ENCODE measurements at places on chromosomes 5 and 9. TPM values are rescaled to one million over a fixed set of nuclear protein-coding genes. Genes with fewer than 3 reads are reported as not detected.

ANXA6 gene
- total RNA-seq = 224 TPM

GRCh38 chr9:135135171-135135928, 47.9 kb downstream of the OLFM1 start:
- H3K36me3 ChIP-seq = no peaks in the 10 kb centered on the region
- DNase-seq = no peak
- no peak overlapping the region for H3K27ac ChIP-seq
- no peak overlapping the region for H3K4me3 ChIP-seq
- H3K27me3 ChIP-seq = peaks cover 6% of the 10 kb centered on the region

GRCh38 chr5:132759114-132760048, 12.2 kb downstream of the CCNI2 start:
- peaks cover 2% of the 10 kb centered on the region for H3K4me1 ChIP-seq
- peaks cover 2% of the 10 kb centered on the region for H3K27me3 ChIP-seq
- H3K36me3 ChIP-seq = peaks cover 20% of the 10 kb centered on the region
- no peak overlapping the region for H3K4me3 ChIP-seq
- peak; percentile 1 for DNase-seq

- H3K27me3 ChIP-seq = no peaks in the 10 kb centered on the region
- no peak for DNase-seq
Observed at GRCh38 chr5:34608859-34609648, 47.1 kb upstream of the RAI14 start.

- no peak for DNase-seq
- no peaks in the 10 kb centered on the region for H3K27me3 ChIP-seq
- no peak overlapping the region for H3K4me3 ChIP-seq
- H3K36me3 ChIP-seq = no peaks in the 10 kb centered on the region
Observed at GRCh38 chr5:38341056-38341455, 82.7 kb downstream of the EGFLAM start.

- DNase-seq = no peak
- no peak overlapping the region for H3K4me3 ChIP-seq
- H3K27ac ChIP-seq = no peak overlapping the region
Observed at GRCh38 chr5:77853353-77853907, 77.3 kb upstream of the TBCA start.

DNA sequence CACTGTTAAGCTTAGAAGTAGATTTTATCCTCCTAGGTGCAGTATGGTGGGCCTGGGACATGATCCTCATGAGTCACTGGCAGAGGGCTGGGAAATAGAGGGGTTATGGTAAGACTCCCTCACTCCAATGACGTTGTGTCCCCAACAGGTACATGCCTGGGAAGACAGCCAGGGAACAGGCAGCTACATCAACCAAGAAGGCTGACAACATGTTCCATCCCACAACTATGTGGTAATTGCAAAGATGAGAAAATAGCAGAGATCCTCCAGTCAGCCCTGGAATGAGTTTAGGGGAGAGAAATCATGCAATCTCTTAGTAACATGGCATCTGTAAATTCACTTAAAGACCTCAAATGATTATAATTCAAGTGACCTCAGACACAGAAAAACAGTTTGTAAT, 114.4 kb upstream of the LIFR start:
- no peaks in the 10 kb centered on the region for H3K36me3 ChIP-seq
- no peak overlapping the region for H3K27ac ChIP-seq
- DNase-seq = no peak
- no peak overlapping the region for H3K4me3 ChIP-seq
- peaks cover 12% of the 10 kb centered on the region for H3K4me1 ChIP-seq

TRPM6 gene
- total RNA-seq = 1.9 TPM

TSSK1B gene
- total RNA-seq = not detected

DNA sequence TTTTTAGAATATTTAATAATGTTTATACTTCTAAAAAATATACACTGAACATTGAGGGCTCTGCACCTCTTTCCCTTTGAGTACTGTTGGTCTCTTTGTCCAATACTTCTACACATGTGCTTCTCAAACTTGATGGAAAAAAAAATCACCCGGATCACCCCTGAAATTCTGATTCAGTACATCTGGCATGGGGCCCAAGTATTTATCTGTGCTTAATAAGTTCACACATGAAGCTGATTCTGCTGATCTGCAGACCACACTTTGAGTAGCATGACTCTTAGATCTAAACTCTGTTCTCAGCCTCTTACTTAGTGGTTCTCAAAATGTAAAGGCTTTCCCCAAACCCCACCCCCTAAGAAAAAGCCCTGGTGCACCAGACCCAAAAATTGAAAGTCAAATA, 12.0 kb downstream of the RUSC2 start:
- no peak overlapping the region for H3K4me3 ChIP-seq
- no peak for DNase-seq
- H3K27me3 ChIP-seq = no peaks in the 10 kb centered on the region

- H3K4me3 ChIP-seq = no peak overlapping the region
- H3K27ac ChIP-seq = no peak overlapping the region
- peaks cover 11% of the 10 kb centered on the region for H3K4me1 ChIP-seq
- no peak for DNase-seq
Observed at GRCh38 chr9:127927201-127927987, 3.2 kb downstream of the PIP5KL1 start.

SH3RF2 gene
- total RNA-seq = 0.23 TPM

MYMK gene
- not detected for total RNA-seq

DDX4 gene
- total RNA-seq = not detected

GRCh38 chr5:162474239-162474638, 406.7 kb downstream of the GABRG2 start:
- no peaks in the 10 kb centered on the region for H3K36me3 ChIP-seq
- no peaks in the 10 kb centered on the region for H3K4me1 ChIP-seq
- DNase-seq = no peak
- H3K27ac ChIP-seq = no peak overlapping the region
- H3K27me3 ChIP-seq = no peaks in the 10 kb centered on the region

DNA sequence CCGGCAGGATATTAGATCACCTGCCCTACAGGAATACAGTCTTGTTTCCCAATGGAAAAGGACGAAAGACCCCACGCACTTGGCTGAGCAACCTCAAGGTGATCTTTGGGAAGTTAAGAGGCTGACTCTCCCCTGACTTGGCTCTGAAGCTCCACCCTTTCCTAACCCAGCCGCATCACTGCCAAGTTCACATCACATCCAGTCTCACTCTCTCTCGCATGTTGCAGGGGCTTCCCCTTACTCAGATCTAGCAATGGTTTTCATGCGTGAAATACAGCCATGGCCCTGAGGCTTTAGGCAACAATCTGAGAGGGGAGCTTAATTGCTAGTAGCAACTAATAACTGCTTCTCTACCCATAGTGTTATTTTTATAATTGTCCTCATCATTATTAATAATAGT, 211.6 kb downstream of the DOCK8 start:
- H3K36me3 ChIP-seq = no peaks in the 10 kb centered on the region
- H3K4me1 ChIP-seq = no peaks in the 10 kb centered on the region
- no peak overlapping the region for H3K4me3 ChIP-seq
- H3K27ac ChIP-seq = no peak overlapping the region
- no peak for DNase-seq

PCDHGA12 gene
- 3.8 TPM for total RNA-seq

GRCh38 chr9:11702548-11702947, 990.6 kb upstream of the TYRP1 start:
- no peak for DNase-seq
- no peaks in the 10 kb centered on the region for H3K27me3 ChIP-seq
- H3K4me3 ChIP-seq = no peak overlapping the region
- H3K4me1 ChIP-seq = no peaks in the 10 kb centered on the region

DNA sequence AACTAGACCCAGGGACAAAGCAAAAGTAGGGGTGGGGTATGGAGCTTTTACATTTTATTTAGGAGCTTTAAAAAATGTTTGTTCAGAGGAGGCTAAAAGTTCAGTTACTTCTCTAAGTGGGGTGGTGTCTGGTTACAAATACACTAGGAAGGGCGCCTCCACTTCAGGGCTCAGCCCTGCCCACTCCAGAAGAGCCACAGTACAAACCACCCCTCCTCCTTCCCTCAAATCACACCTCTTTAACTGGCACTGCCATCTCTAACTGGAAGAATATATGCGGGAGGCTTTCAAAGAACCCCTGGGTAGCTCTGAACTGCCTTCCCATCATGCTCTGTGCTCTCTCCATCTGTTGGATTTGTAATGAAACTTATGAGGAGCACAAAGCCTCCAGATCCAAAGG, 98.8 kb upstream of the NFIB start:
- DNase-seq = no peak
- H3K4me3 ChIP-seq = no peak overlapping the region
- H3K4me1 ChIP-seq = no peaks in the 10 kb centered on the region
- no peak overlapping the region for H3K27ac ChIP-seq

GALNT12 gene
- 1.7 TPM for total RNA-seq

DNA sequence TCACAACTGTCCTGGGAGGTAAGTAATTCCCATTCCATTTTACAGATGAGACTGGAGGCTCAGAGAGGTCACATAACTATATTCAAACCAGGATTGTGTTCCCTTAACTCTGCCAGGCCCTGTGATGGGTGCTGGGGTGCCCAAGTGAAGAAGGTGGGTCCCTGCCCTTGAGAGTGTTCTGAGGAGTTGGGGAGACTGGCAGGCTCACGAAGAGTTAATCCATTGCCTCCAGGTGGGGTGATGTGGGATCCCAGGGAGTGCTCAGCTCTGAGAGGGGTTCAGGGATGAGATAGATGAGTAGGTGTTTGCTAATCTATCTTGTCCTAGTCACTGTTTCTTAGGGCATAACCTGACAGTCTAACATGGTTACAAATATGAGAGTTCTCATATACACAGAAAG, 36.7 kb downstream of the GSN start:
- H3K4me3 ChIP-seq = peak overlapping the region; percentile 67
- peaks cover 27% of the 10 kb centered on the region for H3K36me3 ChIP-seq
- H3K27me3 ChIP-seq = peaks cover 7% of the 10 kb centered on the region
- H3K27ac ChIP-seq = no peak overlapping the region
- no peak for DNase-seq

- no peak for DNase-seq
- peaks cover 3% of the 10 kb centered on the region for H3K36me3 ChIP-seq
- no peak overlapping the region for H3K4me3 ChIP-seq
- H3K27me3 ChIP-seq = peaks cover 3% of the 10 kb centered on the region
Observed at GRCh38 chr5:34496701-34497469, 159.2 kb upstream of the RAI14 start.

BHMT2 gene
- total RNA-seq = not detected

SCGB3A1 gene
- total RNA-seq = 5.4 TPM

CDC20B gene
- not detected for total RNA-seq

GRCh38 chr5:22329683-22330082, 523.5 kb downstream of the CDH12 start:
- no peak overlapping the region for H3K27ac ChIP-seq
- H3K4me1 ChIP-seq = no peaks in the 10 kb centered on the region
- no peak for DNase-seq
- peaks cover 2% of the 10 kb centered on the region for H3K27me3 ChIP-seq

DNA sequence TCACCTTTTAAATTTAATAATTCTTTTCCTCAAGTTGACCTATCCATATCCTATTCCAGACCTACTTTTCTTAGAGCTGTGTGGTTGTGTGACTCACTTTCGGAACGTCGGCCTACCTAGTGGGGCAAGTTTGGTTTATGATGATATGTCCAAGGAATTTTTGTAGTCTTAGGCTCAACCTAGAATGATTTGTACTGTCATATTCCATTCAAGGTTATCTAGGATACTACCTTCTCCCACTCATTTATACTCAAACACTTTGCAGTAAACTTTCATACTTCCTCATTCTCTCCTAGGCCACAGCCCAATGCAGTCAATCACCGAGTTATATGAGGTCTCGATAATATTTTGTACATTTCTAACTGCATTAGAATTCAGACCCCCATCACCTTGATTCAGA, 61.9 kb downstream of the PIK3R1 start:
- peaks cover 3% of the 10 kb centered on the region for H3K27me3 ChIP-seq

GRCh38 chr9:105306351-105307140, 62.1 kb downstream of the SLC44A1 start:
- no peak overlapping the region for H3K27ac ChIP-seq
- H3K4me3 ChIP-seq = no peak overlapping the region
- peaks cover 2% of the 10 kb centered on the region for H3K27me3 ChIP-seq
- peaks cover 33% of the 10 kb centered on the region for H3K4me1 ChIP-seq
- DNase-seq = no peak

DNA sequence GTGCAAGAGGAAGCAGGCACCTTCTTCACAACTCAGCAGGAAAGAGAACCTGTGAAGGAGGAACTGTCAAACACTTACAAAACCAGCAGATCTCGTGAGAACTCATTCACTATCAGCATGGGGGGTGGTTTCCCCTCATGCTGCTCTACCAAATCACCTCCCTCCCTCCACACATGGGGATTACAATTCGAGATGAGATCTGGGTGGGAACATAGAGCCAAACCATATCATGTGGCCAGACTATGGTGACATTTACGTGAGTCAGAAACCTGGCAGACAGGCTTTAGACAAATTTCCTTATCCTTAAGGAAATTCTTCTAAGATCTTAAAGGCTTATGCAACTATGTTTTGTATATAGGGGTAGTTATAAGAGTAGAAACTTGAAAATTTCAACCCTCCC, 8.7 kb upstream of the AOPEP start:
- peak overlapping the region; percentile 89 for H3K27ac ChIP-seq
- DNase-seq = no peak
- peaks cover 3% of the 10 kb centered on the region for H3K36me3 ChIP-seq
- H3K4me1 ChIP-seq = peaks cover 18% of the 10 kb centered on the region

DNA sequence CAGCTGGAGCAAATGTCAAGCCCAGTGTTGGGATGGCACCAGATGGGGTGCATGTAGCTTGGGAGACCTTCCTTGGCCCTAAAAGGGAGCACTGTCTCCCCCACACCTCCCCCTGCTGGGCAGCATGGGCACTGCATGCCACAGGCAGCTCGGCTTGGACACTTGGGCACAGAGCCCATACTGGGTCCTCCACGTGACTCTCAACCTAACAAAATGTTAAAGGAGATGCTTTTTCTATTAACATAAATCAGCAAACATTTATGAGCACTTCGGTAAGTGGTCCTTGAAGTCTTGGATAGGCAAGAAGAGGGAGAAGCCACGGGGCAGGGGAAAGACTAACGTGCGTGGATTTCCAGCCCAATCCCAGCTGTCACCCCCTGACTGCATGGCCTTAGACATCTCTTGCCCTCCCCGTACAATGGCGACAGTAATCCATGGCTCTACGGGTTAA, 23.9 kb upstream of the MAPK9 start:
- peaks cover 4% of the 10 kb centered on the region for H3K27me3 ChIP-seq
- peaks cover 11% of the 10 kb centered on the region for H3K36me3 ChIP-seq
- H3K27ac ChIP-seq = no peak overlapping the region
- peak overlapping the region; percentile 47 for H3K4me3 ChIP-seq
- peak; percentile 83 for DNase-seq
- no peaks in the 10 kb centered on the region for H3K4me1 ChIP-seq

GRCh38 chr9:105206821-105207699, 37.4 kb upstream of the SLC44A1 start:
- DNase-seq = no peak
- no peaks in the 10 kb centered on the region for H3K27me3 ChIP-seq
- H3K36me3 ChIP-seq = no peaks in the 10 kb centered on the region
- peaks cover 3% of the 10 kb centered on the region for H3K4me1 ChIP-seq

DNA sequence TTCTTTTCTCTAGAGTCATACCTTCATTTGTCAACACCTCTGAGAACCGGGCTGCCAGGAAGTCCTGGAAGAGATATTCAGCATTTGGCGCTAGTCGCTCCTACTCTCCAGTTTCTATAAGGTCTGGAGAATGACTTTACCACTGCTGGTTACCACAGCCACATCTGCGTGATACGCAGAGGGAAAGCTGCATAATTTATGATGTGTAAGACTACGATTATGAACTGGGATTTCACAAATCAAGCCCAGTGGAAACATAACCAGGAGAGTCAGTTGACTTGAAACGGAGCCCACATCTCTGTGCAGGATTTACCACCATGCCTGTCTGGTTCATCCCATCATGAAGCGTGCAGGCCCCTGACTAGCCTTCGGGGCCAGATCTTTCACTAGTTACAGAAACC, 72.6 kb downstream of the FGF1 start:
- no peaks in the 10 kb centered on the region for H3K36me3 ChIP-seq
- H3K27me3 ChIP-seq = no peaks in the 10 kb centered on the region
- no peak overlapping the region for H3K27ac ChIP-seq
- peaks cover 9% of the 10 kb centered on the region for H3K4me1 ChIP-seq
- DNase-seq = no peak

All from endothelial cell (in vitro differentiated cells).